ENCODE measurements at places on chromosomes 4 and X. TPM values are rescaled to one million over a fixed set of nuclear protein-coding genes. Genes with fewer than 3 reads are reported as not detected.

The FAAH2 gene
- 15.2 TPM for polyA plus RNA-seq

The XPNPEP2 gene
- polyA plus RNA-seq: 81.5 TPM

The DCAF12L1 gene
- 6.7 TPM for polyA plus RNA-seq

The BBS12 gene
- 15.7 TPM for polyA plus RNA-seq

The BMX gene
- 0.55 TPM for polyA plus RNA-seq

The MAGEA12 gene
- not detected for polyA plus RNA-seq

The LAS1L gene
- 49.8 TPM for polyA plus RNA-seq

The PTTG2 gene
- not detected for polyA plus RNA-seq

The FHL1 gene
- 56.9 TPM for polyA plus RNA-seq

The C4orf54 gene
- 1.1 TPM for polyA plus RNA-seq

GRCh38 chr4:5839751-5840674 is 52.9 kb downstream of the CRMP1 start:
- DNase-seq: no peak

DNA sequence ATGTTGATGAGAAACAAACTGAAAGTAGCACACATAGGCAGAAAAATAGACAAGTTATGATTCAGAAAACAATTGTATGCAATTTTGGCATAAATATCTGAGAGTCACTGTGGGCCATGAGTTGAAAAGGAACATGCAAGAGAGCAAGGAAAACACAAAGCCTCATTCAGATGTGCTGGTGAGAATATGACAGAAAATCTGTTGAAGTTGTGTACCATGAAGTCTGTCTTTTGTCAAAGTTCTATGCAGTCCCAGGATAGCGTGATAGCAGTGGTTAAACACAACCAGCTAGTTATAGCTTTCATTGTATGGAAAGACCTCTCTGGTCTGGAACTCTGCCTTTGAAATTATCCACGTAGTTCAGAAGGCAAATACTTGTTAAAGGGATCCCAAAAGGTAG is 53.0 kb downstream of the TMEM154 start:
- DNase-seq: no peak

GRCh38 chr4:37816006-37816405 is 10.5 kb upstream of the PGM2 start:
- DNase-seq: no peak

- no peak for DNase-seq
Measured at GRCh38 chr4:2247128-2248043, 5.5 kb upstream of the HAUS3 start.

GRCh38 chr4:132827522-132827921 is 321.6 kb upstream of the PCDH10 start:
- DNase-seq: no peak

GRCh38 chr4:6724421-6725111 is 8.6 kb downstream of the BLOC1S4 start:
- DNase-seq: no peak

GRCh38 chr4:56181140-56181953 is 205.9 kb downstream of the AASDH start:
- no peak for DNase-seq

DNA sequence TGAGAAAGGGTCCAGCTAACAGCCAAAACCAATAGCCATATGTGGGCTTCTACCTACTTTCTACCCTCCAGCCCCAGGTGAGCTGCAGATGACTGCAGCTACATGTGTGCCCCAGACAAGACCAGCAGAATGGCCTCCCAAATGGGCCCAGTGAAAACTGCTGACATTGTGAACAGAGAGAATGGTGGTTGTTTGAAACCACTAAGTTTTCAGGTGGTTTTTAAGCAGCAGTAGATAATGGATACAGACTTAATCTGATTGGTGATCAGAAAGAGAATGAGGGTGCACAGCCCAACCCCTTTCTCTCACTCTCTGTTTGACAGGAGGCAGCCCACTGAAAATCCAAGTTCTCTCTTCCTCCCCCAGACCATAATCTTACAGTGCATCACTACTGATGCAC is 42.5 kb upstream of the BBS12 start:
- no peak for DNase-seq

GRCh38 chr4:41665636-41666207 is 82.8 kb downstream of the PHOX2B start:
- no peak for DNase-seq

DNA sequence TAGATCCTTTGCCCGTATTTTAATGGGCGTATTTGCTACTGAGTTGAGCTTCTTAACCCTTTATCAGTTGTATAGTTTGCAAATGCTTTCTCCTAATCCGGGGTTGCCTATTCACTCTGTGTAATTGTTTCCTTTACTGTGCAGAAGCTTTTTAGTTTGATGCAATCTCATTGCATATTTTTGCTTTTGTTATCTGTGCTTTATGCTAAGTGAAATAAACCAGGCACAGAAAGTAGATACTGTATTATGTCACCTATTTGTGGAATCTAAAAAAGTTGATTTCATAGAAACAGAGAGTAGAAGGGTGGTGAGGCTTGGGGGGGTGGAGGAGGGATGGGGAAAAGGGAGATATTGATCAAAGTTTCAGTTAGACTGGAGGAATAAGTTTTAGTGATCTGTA is 17.7 kb downstream of the OGT start:
- no peak for DNase-seq

- no peak for DNase-seq
Measured at GRCh38 chr4:145552181-145552822, 66.9 kb upstream of the MMAA start.

DNA sequence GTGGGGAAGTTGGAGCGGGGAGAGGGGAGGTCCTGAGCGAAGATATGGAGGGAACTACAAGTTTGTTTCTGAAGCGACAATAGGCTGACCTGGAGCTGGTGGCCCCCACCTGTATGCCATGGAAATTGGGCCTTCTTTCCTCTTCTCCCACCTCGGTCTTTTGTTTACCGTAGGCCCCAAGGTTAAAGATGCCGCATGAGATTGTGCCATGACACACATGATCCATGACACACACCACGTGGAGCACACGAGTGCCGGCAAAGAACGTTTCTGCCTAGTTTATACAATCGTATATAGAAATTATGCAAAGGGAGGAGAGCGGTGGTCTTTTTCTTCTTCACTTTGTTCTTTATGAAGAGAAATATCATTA is 408 bp downstream of the TMEM33 start:
- DNase-seq: no peak

DNA sequence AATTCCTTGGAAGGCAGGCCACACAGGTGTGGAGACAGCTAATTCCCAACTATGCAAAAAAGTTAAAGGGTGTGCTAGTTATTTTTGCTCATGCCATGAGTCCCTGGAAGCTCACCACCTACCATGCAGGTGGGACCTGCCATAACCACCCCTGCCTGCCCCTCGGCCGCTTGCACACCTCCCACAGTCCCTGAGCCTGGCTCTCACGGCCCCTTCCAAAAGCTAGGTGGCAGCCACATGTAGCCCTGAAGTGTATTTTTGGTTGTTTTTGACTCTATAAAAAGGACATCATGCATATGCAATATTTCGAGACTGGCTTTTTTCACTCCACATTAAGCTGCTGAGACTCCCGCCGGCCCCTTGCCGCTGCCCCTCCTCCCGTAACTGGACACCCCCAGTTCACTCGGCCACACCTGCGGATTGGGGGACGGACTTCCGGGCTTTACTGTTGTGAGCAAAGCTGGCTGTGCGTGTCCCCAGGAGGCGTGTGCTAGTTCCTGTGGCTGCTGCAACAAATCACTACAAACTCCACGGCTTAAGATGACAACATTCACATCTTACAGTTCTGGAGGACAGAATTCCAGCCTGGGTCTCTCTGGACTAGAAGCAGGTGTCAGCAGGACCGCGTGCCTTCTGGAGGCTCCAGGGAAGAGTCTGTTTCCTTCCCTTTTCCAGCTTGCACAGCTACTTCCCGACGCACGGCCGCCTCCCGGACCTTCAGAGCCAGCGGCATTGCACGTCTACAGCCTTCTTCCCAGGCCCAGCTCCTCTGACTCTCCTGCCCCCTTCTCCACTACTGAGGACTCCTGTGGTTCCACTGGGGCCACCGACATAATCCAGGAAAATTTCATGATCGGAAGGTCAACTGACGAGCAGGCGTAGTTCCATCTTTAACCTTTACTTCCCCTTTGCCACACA is 24.8 kb downstream of the ZFYVE28 start:
- DNase-seq: peak; percentile 79

DNA sequence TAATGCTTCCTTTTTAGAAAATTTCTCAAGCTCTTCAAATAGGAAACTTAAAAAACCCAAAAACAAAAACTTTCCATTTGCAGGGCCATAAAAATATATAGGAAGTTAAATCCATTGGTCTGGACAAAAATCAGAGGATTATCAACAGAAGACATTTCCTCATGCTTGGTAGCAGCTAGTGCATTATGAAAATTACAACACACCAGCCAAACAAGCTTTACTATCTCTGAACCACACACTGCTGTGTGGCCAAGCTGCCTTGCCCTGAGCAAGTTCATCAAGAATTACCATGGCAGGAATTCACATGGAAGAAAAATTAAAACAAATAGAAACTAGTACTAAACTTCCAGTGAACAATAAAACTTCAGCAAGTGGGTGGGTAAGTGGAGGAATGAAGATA is 3.6 kb downstream of the USP46 start:
- no peak for DNase-seq

DNA sequence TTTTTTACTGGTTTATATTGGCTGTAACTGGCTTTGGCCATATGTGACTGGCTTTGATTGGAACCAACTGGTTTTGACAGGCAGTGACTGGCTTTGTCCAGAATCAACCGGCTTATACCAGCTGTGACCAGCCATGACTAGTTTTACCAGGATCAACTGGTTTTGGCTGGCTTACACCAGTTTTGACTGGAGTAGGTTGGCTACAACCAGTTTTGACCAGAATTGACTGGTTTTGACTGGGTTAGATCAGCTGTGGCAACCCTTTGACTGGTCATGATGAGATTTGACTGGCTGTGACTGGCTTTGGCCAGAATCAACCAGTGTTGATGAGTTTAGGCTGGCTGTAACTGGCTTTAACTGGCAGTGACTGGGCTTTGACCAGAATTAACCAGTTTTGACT is 169.2 kb upstream of the AMOT start:
- DNase-seq: no peak

DNA sequence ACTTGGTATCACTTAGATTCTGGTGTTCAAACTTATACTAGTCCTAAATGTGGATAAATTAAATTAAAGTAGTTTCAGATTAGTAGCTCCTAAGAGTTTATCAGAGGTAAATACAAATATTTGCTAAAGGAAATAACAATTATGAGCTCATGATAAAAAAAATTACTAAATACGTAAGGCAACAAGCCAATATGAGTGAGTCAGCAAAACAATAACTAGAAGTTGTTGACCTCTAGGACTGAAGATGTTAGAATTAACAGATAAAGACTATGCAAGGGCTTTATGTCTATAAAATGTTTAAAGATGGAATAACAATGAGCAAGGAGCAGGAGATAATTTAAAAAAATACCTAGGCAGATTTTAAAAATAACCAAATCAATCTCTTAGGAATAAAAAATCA is 195.8 kb downstream of the CLCN4 start:
- DNase-seq: no peak

GRCh38 chr4:158782551-158783360 is 13.9 kb downstream of the FNIP2 start:
- no peak for DNase-seq

DNA sequence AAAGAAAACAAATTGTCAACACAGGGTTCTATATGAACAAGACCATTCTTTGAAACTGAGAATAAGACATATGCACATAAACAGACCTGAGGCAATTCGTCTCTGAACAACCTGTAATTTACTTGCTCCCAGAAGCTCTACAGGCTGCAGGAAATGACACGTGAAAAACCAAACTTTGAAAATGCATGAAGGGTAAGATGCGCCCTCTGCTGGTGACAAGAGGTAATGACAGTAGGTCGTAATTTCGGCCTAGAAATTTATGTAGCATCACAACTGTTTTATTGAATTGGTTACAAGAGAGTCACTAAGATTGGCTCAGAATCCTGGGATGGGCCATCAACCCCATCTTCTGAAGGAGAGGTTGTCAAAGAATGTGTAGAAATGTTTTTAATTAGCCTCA is 276.5 kb downstream of the PPP4R3C start:
- DNase-seq: no peak

DNA sequence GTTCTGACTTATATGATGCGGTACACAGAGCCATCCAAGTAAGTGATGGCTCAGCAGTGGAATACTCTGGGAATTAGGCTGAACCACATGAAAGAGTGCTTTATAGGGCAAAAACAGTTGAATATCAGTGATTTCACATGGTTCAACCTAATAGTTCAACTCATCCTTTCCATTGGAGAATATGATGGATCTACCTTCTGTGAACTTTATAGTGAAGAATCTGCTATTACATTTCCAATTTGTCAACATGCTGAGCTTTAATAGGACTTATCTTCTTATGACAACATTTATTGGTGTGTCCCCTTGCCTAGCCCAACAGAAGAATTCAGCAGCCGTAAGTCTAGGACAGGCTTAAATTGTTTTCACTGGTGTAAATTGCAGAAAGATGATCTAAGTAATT is 15.4 kb upstream of the AFP start:
- DNase-seq: no peak

GRCh38 chr4:25760518-25761157 is 102.2 kb downstream of the SEL1L3 start:
- no peak for DNase-seq

DNA sequence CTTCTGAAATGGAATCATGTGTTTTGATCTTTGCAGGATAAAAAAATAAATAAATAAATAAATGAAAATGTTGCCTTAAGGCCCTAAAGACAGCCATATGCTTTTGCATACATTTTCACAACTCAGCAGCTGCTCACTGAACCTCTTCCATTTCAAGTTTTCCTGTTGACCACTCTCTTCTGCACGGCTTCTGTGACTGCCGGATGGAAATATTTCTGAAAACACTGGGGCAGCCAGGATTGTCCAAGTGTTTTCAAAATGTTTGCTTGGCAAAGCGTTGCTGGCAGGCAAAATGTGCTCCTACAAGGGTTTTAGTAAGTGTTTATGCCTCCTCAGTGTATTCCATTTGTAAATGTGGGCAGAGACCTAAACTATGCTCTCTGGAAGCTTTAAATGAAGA is 208.1 kb upstream of the IL1RAPL1 start:
- no peak for DNase-seq

DNA sequence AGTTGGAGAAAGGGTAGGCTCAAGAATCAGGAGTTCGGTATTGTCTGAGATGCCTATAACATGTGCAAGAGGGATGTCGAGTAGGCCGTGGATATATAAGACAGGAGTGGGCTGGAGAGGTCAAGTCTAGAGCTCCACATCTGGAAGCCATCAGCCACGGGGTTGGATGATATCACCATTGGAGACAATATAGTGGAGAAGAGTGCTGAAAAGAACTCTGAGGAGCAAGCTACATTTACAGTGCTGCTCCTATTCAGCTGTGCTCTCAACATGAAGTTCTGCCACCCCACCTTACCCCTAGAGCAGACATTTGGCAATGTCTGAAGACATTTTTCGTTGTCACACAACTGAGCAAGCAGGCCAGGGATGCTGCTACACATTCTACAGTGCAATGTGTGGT is 20.9 kb upstream of the PLAC1 start:
- DNase-seq: no peak
